ENCODE measurements at places on chromosomes 13 and 19.

- no peak for DNase-seq
Measured at GRCh38 chr13:114016321-114017027, 42.6 kb upstream of the C13orf46 start.

DNA sequence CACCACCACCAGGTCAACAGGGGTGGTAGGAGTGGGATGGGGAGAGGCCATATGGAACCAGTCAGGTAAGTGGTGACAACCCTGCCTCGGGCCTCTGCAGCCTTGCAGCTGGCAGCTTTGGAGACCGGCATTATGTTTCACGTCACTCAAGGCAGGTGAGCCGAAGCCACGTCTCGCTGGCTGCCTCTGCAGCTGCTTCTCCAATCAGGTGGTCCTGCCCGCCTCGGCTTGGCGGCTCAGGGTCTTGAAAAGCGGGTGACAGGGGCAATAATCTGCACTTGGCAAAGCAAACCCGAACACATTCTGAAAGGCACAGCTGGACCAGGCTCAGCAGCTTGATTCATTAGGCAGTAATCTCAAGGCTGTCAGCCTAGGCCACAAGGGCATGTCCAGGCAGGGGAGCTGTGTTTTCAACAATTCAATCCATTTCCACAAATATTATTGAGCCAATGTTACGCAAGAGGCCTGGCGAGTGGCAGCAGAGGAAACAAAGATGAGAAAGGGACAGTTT is 77.4 kb upstream of the PCDH8 start:
- DNase-seq: peak; percentile 94

DNA sequence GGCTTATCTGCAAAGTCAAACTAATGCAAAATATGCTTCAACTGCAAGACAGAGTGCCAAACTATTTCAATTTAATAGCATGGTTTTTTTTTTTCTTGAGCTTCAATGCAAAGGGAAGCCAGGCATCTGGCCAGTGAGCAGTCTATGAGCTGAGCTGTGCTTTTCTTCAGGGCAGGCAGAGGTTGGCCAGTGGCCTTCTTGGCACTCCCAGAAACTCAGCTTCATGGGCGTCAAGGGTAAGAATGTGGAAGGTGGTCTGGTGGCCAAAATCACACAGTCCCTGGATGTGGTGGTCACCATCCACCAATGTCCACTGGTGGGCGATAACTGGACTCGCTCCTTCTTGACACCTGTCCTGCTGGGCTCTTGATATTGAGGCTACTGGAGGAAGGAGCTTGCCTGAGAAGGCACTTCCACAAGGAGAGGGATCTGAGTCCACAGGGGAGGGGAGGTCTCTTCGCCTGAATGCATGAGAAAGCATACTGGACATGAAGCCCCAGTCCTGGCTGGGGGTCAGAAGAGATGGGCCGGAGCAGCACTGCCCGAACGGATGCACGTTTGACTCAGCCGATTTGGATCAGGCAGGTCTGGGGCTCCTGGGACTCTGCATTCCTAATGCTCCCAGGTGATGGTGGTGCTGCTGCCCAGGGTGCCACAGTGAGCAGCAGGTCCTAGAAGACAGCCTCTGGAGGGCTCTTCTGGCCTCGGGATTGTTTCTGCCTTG is 17.1 kb downstream of the COL4A2 start:
- no peak for DNase-seq

GRCh38 chr19:23460656-23461055 is 65.4 kb upstream of the ZNF91 start:
- peak; percentile 71 for DNase-seq

DNA sequence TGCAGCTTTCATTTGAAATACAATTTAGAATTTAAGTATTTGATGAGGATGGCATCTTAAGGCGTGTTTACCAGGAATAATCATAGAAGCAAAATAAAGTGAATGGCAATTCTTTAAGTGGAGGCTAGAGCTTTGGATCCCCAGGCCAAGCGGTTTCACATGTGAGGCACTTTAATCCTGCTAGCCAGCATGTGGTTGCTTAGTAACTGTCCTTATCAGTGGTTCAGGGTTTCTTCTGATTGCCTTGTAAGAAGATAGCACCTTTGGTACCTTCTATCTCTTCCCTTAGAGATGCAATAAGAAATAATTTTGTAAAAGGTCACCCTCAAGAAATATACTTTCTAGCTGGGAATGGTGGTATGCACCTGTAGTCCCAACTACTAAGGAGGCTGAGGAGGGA is 38.9 kb upstream of the SERP2 start:
- DNase-seq: no peak

GRCh38 chr13:20815464-20815863 is 41.7 kb upstream of the EEF1AKMT1 start:
- peak; percentile 10 for DNase-seq

DNA sequence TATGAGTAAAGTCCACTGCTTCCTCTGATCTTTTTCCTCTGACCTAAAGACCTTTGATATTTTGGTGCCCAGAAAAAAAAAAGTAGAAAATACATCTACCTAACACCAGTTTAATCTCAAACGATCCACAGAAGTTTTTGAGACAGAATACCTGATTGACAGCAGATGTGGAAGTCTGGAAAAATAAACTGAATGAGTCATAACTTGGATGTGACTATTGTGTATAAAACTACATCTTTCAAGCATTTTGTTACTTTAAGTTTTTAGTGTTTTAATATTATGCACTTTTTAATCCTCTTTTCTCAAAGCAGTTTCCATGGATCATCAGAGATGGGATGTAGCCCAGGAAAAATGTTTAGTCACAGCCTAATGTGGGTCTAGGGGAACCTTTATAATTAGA is 216.1 kb downstream of the SLITRK1 start:
- DNase-seq: no peak

- DNase-seq: peak; percentile 6
Measured at GRCh38 chr13:67844574-67844973, 614.4 kb upstream of the PCDH9 start.

DNA sequence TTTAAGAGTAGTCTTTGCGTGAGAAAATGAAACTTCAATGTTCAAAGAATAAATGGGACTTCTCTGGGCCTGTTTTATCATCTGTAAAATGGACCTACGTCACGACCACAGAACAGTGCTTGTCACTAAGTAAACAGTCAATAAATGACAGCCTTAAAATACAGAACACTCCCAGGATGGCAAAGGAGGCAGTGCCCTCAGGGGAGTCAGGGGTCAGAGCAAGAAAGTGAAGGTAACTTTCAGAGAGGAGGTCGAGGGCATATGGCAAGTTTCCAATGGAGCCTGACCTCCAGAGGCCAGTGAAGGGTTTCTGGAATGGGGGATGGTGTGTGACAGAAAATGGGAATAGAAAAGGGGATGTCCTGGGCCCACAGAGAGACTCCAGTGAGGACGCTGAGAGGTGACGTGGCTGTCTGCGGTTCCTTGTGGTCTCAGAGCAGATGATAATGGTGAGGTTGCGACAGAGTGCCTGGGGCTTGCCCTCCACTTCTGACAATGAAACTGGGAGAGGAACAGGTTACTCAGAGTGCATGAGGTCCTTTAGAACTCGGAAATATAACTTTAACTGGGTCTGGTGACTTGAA is 91.8 kb downstream of the UBL3 start:
- peak; percentile 36 for DNase-seq

- no peak for DNase-seq
Measured at GRCh38 chr19:41029524-41030432, 38.7 kb downstream of the CYP2B6 start.

GRCh38 chr19:38228005-38228377 is 4.0 kb upstream of the DPF1 start:
- no peak for DNase-seq

GRCh38 chr19:10911579-10912363 is 16.7 kb downstream of the YIPF2 start:
- DNase-seq: no peak

GRCh38 chr13:98523455-98524102 is 53.3 kb downstream of the STK24 start:
- no peak for DNase-seq

GRCh38 chr13:112455476-112456059 is 79.4 kb downstream of the SPACA7 start:
- no peak for DNase-seq

DNA sequence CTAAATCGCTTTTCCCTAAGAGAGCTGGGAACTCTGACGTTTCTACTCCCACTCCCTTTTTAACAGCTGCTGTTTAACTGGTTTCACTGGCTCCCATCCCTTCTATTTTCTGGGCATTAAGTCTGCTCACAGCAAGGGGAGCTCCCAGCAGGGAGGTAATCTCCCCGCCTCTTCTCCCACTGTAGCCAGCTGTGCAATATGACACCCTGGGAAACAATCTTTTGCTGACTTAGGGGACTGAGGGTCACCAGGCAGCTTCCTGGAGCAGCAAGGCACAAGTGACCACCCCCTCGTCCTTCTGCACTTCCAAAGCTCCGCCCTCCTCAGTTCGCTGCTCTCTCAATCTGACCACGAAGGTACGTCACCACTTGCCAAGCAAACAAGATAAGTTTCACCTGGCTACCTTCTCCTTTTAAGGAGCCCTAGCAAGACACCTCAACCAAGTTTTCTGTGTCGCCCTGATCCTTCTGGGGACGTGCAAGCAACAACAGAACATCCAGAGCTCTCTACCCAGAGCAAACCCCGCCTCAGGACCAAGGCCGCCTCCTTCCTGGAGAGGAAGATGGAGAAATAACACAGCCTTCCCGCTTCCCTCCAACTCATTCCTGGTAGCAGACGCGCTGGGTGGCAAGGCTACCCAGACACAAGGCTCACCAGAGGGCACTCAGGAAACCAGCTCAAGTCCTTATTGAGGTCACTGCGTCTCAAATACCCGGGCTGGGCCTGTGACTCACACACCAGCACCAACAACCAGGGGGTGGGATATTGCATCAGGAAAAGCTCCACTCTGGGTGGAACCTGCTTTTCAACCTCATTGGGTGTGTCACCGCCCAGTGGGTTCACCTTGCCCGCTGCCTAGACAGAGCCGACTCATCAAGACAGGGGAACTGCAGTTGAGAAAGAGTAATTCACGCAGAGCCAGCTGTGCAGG is 92.4 kb downstream of the STK24 start:
- peak; percentile 100 for DNase-seq

- peak; percentile 72 for DNase-seq
Measured at GRCh38 chr13:31909864-31910551, 121.6 kb upstream of the FRY start.
